ENCODE measurements at places on chromosomes 3 and 15.
A peak's percentile ranks its signal among the peaks of the same experiment; 100 is the strongest.

- peak; percentile 19 for DNase-seq
Observed at GRCh38 chr15:29183071-29183831, 86.4 kb downstream of the NSMCE3 start.

DNA sequence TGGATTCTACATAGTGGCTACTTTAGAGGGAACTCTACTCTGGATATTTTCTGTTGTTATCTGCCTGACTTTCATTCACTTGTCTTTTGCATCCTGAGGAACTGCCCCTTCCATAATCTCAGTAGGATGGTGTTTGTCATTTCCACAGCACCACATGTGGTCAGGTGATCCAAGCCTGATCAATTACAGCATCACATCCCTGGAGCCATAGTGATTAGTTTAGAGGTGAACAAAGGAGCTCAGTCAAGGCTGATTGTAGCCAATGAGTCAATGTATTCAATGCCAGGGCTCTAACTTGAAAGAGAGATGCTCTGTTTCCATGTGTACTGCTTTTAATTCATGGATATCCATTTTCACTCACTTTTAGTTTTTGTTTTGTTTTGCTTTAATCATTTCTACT, 478.7 kb upstream of the ADAMTS9 start:
- DNase-seq, result no peak

DNA sequence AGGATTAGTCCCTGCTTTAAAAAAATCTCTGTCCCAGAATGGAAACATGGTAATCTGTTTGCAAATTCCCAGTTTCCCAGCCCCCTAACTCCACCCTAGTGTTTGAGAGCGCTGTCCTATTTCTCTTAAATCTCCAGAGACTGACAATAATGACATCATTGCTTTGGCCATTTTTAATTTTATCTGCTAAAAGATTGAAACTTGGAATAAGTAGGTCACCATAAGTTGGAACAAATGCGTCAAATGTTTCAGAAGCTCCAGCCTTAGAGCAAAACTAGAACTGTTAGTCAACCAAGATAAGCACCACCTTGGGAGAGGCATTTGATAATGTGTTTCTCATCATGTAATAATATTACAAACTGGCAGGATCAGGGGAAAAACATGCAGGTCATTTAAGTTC, 25.7 kb upstream of the MB21D2 start:
- peak; percentile 67 for DNase-seq

- no peak for DNase-seq
Observed at GRCh38 chr3:7964899-7965298, 536.7 kb upstream of the LMCD1 start.

DNA sequence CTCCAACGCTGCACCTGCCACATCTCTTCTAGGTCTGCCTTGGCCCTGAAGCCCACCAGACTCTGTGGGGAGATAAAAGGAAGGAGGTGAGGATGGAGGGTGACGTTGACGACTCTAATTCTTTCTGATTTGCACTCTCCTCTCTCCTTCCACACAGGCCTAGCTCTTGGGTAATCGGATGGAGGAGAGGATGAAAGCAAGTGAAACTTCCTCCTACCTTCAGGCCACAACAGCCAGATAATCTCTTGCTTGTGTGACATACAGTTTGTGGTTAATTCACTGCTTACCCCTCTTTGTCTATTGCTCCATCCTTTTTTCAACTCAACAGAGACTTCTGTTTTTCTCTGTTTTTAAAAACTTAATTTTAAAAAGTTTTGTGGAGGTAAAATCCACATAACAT, 208.1 kb downstream of the SV2B start:
- DNase-seq, result no peak

GRCh38 chr15:83682476-83683088, 28.7 kb downstream of the ADAMTSL3 start:
- no peak for DNase-seq

GRCh38 chr3:37974121-37975083, 16.2 kb upstream of the VILL start:
- peak; percentile 72 for DNase-seq

DNA sequence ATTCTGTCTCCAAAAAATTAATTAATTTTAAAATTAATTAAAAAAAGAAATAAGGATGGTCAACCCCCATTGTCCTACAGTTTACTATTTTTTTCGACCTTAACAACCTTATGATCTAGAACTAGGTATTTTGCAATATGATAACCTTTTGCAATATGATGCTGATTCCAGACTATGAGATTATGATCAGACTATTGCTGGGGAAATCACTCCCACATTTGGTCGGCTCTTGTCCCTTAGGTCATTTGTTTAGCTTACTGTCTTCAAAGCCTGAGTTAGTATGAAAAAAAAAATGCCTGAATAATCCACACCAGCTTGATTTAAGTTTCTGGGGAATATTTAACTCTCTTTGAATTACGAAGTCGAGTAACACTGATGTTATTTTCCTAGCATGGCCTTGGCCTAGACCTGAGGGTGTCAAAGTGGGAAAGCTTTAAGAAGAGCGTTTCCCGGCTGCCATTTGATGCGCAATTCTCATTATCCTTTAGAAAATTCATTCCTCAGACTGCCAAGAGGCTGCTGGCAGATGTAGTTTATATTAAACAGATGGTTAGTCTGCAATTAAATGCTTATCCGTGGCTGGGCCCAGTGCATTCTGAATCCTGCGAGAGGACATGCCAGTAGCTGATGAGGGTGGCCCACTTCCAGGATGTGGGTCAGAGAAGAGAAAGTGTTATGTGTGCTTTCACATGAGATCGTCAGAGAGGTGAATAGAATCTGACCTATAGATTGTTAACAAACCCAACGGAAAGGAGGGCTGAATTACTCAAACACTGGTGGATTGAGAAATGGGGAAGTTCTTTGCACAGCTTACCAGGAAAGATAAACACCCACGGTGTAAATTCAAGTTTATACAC, 496.0 kb upstream of the THBS1 start:
- peak; percentile 89 for DNase-seq

DNA sequence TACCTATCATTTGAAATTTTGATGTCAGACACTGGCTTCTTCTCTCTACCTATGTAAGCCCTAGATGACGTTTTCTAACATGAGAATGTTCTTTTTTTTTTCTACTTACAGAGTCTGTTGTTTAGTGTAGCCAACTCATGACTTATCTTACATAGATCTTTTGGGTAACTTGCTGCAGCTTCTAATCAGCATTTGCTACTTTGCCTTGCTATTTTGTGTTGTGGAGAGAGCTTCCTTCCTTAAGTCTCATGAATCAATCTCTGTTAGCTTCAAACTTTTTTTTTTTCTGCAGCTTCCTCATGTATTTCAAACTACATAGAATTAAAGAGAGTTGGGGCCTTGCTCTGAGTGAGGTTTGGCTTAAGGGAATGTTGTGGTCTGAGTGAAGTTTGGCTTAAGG, 568.7 kb upstream of the BCHE start:
- no peak for DNase-seq

DNA sequence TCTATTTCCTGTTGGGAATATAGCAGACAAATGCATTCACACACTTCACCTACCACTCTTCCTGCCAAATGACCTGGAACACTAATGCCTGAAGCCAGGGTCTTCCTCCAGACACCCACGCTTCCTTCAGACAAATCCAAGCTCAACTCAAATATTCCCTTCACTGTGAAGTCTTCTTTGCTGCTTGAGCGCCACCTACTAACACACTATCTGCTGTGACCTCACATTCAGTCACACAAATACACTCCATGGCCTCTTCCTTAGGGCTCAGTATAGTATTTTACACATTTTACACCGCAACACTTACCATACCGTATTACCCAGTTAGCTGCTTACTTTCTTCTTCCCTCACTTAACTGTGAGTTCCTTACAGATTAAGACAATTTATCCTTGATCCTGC, 149.4 kb downstream of the SHOX2 start:
- DNase-seq, result no peak

GRCh38 chr3:171850320-171850959, 7.3 kb downstream of the TMEM212 start:
- no peak for DNase-seq

- no peak for DNase-seq
Observed at GRCh38 chr3:87270908-87271700, 5.3 kb downstream of the POU1F1 start.
